Bronchial epithelial cell (primary cell): ENCODE measurements at places on chromosomes 5 and 9. TPM values are rescaled to one million over a fixed set of nuclear protein-coding genes. Genes with fewer than 3 reads are reported as not detected.

Gene OR13C8
- not detected in 2 replicates for total RNA-seq

Gene CDKN2AIPNL
- total RNA-seq: 37.1 and 45.1 TPM in 2 replicates

Gene C9orf50
- total RNA-seq: not detected in 2 replicates

Gene KLF4
- 16.1 and 33.7 TPM in 2 replicates for total RNA-seq

DNA sequence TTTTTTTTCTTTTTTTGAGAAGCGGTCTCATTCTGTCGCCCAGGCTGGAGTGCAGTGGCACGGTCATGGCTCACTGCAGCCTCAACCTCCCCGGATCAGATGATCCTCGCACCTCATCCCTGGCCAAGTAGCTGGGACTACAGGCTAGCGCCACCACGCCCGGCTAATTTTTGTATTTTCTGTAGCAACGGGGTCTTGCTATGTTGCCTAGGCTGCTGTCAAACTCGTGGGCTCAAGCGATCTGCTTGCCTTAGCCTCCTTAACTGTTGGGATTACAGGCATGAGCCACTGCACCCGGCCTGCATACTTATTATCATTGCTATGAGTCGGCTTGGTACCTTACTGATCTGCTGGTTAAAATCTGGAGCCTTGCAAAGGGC, 790 bp upstream of the IARS1 start:
- DNase-seq: no peak

DNA sequence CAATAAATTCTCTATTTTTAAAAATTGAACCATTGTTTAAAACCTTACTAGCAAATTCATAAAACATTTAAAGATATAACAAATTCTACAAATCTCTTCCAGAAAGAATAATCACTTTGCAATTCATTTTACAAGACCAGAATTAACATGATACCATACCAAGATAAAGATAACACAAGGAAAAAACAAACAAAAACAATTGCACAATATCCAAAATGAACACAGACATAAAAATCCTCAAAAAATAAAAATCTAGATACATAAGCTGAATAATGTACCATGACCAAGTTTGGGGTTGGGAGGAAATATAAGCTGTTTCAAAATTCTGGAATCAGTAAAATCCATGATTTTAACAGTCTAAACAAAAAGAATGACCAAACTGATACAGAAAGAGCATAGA, 11.1 kb downstream of the CCNG1 start:
- no peak for DNase-seq

DNA sequence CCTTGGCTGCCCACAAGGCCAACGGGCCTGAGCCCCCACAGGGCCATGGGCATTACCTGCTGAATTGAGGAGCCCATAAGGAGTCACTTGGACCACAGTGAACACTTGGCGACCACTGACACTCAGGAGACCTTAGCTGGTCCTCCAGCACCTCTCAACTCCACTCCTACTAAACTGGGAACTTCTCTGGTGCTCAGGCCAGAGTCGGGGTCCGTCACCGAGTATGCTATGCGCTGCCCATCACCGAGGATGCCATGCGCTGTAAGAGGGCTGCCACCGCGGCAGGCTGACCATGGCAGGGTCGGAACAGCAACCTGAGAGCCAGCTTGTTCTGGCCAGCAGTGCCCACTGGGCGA, 600 bp upstream of the SQSTM1 start:
- DNase-seq: no peak

DNA sequence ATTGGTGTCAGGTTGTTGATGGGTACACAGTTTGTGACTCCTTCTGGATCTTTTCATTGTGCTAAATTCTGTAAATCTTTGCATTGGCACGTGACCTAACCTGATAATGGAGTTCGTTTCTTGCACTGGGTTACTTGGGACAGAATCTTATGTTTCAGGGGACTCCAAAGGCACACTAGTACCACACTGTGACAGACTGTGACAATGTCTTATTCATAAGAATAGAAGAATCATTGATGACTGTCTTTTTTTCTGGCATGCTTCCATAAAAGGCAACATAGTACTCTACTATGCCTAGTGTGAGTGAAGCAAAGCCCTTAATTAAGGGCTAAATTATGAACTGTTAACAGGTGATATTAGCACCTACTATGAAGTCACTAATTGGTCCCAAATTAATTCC, 35.4 kb upstream of the RICTOR start:
- no peak for DNase-seq

DNA sequence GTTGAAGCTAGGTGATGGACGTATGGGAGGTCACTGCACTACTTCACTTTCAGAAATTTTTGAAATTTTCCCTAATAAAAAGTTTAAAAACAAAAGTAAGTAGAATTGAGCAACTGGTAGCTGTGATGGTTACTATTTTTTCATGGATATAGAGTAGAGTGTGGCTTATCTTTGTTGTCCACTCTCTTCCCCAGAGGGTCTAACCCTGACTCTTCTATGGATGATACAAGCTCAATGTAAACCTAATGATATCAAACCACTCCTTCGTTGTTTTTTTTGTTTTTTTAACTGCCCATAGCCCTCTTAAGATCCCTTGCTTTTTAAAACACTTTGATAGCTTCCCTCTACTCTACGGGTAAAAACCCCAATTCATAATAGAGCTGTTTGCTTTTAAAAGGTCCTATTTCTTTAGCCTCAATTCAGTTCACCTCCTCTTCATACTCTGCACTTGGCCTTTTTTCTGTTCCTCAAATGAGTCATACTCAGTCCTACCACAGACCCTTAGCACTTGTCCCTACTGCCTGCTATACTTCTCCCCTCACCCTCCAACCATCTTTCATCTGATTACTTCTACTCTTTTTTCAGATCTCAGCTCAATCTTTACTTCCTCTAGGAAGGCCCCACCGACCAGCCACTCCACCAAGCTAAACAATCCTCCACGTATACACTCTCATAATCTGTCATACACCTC, 2.6 kb downstream of the HDAC3 start:
- no peak for DNase-seq

- no peak for DNase-seq
Observed at GRCh38 chr5:32277798-32278197, 34.9 kb downstream of the MTMR12 start.

- DNase-seq: no peak
Observed at GRCh38 chr9:125995006-125995405, 247.8 kb downstream of the PBX3 start.

GRCh38 chr5:172584638-172585037, 56.4 kb upstream of the NEURL1B start:
- no peak for DNase-seq

- peak; percentile 53 for DNase-seq
Observed at GRCh38 chr5:52693280-52693679, 94.4 kb upstream of the ITGA1 start.

GRCh38 chr5:32777733-32778132, 66.6 kb downstream of the NPR3 start:
- DNase-seq: no peak
